ENCODE measurements at places on chromosomes 7 and 10. TPM values are rescaled to one million over a fixed set of nuclear protein-coding genes. Genes with fewer than 3 reads are reported as not detected.

PRKG1 gene
- total RNA-seq, result not detected

GATA3 gene
- 163 TPM for total RNA-seq

AKR1C8 gene
- total RNA-seq, result 0.23 TPM

MCM10 gene
- total RNA-seq, result 61.7 TPM

ZC3HAV1 gene
- total RNA-seq, result 135 TPM

GIMAP4 gene
- total RNA-seq, result 198 TPM

ZNF503 gene
- total RNA-seq, result 0.07 TPM

UCMA gene
- total RNA-seq, result not detected

TAS2R5 gene
- 0.55 TPM for total RNA-seq

IGF2BP3 gene
- 15.0 TPM for total RNA-seq

ACBD7 gene
- total RNA-seq, result 3.0 TPM

CEP41 gene
- 23.5 TPM for total RNA-seq

AHCYL2 gene
- 14.0 TPM for total RNA-seq

PPP1R17 gene
- not detected for total RNA-seq

SKIDA1 gene
- total RNA-seq, result 0.25 TPM

LARP4B gene
- total RNA-seq, result 119 TPM

TUBAL3 gene
- total RNA-seq, result not detected

GDF2 gene
- total RNA-seq, result not detected

EIF3A gene
- 176 TPM for total RNA-seq
